ENCODE measurements at places on chromosomes 11 and 22.

DNA sequence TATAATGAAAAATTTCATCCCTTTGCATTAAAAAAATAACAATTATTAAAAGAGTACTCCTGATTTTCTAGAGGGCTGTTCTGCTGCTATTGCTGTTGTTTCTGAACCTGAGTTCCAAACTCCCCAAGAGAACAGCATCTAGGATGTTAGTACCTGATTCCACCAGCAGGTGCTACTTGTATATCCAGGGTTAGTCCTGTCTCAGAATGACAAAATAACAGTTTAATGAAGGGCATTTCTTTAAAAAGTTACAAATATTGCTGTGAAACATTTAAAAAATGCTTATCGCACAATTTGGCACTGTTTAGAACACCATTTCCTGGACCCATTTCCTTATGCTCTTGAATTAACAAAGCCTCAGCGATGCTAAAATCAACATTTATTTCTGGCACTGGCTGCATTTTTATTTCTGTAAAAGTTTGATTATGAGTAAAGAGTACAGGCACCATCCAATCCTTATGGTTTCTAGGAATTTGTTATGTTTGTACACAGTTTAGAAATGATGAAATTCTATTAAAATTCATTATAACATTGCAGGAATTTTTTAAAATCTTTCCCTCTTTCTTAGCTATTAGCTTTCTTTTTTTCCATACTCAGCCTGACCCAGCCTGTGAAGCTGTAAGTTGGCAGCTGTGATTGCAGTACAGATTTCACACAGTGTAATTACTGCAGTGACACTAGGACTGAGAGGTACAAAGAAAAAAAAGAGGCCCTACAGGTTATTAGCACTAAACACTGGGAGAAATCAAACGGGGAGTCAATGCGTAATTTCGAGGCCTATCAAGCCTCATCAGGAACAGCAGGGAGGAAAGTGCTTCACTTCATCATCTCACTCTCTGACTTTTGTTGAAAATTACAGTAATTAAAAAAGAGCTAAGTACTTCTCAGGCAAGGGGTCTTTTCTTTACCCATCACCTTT, 208.8 kb downstream of the DCDC1 start:
- DNase-seq: no peak

DNA sequence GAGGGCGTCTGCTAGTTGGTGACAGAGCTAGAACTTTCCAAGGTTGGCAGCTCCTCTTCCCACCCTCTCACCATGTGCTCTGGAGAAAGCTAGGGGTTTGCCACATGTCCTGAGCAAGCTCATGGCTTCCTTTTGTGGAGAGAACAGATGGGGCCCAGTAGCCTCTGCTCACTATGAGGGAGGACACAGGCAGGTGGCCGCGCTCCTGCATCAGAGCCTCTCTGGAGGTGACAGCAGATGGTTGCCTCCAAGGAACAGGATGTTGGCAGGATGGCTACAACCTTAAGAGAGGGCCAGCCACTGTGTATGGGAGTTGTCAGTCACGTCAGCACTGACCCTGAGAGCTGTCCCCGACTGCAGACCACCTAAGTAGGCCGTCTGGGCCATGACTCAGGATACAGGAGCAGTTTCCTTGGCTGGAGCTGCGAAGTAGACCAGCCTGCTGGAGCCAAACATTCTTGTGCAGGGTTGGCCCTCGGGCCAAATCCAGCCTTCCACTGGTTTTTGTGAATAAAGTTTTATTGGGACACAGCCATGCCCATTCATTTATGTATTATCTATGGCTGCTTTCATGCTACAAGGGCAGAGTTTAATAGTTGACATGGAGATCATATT, 28.0 kb downstream of the SGSM1 start:
- DNase-seq: no peak

DNA sequence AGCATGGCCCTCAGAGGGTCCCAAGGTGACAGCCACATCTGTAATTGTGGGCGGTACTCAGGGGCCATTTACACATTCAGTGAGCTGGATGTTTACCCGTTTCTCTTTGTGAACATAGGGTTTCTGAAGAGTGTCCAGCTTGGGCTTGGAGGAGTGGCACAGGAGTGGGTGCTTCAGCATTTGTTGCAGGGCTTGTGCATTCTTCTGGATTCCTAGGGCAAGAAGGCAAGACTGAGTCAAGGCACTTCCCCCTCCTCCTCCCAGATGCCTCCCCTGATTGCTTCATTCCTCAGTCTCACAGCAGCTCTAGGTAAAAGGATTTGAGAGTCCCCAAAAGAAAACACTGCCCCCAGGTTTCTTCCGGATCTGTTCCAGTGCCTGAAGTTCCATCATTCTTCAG, 95.4 kb downstream of the RNF169 start:
- no peak for DNase-seq

DNA sequence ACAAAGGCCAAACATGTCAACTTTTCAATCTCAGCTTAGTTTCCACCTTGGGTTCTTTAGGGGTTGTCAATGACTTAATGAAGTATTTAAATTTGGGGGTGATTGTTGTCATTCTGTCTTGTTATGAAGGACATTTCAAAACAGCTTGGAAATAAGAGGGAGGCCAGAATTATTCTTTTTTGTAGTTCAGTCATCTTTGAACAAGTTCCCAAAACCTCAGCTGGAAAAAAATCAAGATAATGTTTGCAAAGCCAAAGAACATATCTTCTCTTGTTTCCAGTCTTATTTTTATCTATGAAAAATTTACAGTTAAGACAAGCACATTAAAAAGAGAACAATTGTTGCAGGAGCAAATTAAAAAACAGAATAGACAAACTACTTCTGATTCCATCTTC, 612.8 kb downstream of the INSC start:
- DNase-seq: no peak

DNA sequence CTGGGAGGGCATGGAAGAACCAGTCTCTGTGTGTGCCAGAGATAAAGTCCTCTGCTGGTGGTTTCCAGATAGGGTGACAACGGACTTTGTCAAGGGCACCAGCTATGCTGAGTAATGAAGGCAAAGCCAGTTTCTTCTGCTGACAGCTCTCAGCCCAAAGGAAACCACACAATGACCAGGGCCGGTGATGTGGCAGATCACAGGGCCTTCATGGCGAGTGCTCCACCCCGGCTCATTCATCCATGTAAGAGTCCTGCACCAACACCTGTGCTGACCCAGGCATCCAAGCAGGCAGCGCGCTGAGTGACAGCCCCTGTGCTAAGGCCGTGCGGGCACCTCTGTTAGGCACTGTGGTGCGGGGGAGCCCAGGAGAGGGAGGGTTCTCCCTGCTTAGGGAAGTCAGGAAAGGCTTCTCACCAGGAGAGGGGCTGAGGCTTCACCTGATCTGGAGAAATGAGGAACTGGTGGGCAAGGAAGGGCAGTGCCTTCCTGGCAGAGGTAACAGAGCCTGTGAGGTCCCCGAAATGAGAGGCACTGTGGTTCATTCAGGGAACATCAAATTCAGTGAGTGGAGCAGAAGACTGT, 33.8 kb downstream of the TP53I11 start:
- no peak for DNase-seq

- no peak for DNase-seq
Measured at GRCh38 chr11:114061681-114062049, 2.2 kb downstream of the ZBTB16 start.
